ENCODE measurements at places on chromosomes 4 and X. TPM values are rescaled to one million over a fixed set of nuclear protein-coding genes. Genes with fewer than 3 reads are reported as not detected.

GRCh38 chr4:789571-790465 is 36.1 kb downstream of the CPLX1 start:
- peak; percentile 68 for DNase-seq

GRCh38 chr4:74058048-74058651 is 19.7 kb upstream of the CXCL3 start:
- no peak for DNase-seq

GRCh38 chr4:38105475-38106220 is 145.4 kb downstream of the PTTG2 start:
- DNase-seq: no peak

The FBXW7 gene
- 74.9 TPM for total RNA-seq

The SLC16A2 gene
- 15.6 TPM for total RNA-seq

The PPBP gene
- 0.36 TPM for total RNA-seq

All from osteoblast (primary cell).